ENCODE measurements at places on chromosomes 12 and 14. TPM values are rescaled to one million over a fixed set of nuclear protein-coding genes. Genes with fewer than 3 reads are reported as not detected.

The DENND5B gene
- 16.5 TPM for total RNA-seq

The NID2 gene
- total RNA-seq, result 31.7 TPM

The RBM23 gene
- 61.1 TPM for total RNA-seq

The DLK1 gene
- total RNA-seq, result not detected

All from vein endothelial cell (primary cell).